ENCODE measurements at places on chromosomes 3 and 15.

DNA sequence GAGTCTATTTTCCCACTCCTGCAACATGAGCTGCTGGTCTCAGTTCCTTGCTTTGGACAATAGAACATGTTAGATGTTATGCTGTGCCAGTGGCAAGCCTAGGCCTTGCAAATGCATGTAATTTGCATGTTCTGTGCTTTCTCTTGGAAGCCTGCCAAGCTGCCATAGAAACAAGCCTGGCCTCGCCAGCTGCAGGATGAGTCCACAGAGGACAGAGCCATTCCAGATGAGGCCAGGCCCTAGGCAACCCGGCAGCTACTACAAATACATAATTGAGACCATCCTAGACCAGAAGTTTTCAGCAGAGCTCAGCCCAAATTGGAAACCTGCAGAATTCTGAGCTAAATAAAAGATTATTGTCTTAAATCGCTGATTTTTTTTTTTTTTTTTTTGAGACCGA lies 39.6 kb downstream of the TRIM69 start:
- no peak for DNase-seq

- DNase-seq = no peak
Measured at GRCh38 chr3:193665370-193665989, 72.5 kb downstream of the OPA1 start.

DNA sequence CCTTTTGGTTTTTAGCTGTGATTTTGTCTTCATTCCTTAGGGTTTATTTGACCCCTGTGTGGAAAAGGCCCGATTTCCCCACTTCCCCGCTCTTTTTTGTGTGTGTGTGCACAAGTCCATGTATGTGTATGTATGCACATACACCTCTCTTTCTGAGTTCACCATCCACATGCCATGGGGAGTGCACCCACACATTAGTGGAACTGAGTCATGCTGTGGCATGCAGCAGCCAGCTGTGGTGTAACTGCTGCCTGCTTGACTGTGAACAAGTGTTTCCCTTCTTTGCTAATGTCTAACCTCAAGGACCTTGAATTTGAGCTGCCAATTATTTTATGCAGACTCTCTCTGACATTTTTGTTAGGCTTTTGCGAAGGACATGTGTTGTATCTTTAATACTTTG lies 434.9 kb upstream of the TPM1 start:
- DNase-seq = no peak

DNA sequence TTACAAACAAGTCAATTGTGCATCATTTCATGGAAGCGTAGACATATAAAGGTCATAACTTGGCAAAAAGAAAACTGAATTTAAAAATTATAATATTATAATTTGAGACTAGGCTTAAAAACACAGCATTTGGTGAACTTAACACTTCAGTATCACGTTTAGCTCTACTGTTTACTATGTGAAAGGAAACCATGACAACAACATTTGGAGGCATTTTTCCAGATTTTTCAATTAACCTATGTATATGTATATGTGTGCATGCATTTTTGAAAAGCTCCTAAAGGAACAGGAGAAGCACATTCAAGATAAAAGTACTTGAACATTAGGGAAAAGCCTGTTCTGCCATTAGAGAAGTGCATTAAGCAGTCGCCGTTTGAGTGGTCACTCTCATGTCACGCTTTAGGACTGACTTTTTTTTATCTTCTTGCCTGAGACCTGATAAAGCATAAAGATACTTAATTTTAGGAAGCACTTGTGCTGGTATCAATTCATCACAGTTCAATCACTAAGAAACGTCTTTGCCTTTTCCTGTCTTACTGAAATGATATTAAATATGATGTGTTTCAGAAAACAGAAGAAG lies 156.0 kb downstream of the NAALADL2 start:
- no peak for DNase-seq

GRCh38 chr3:138479438-138479863 lies 45.0 kb downstream of the ESYT3 start:
- peak; percentile 6 for DNase-seq

- no peak for DNase-seq
Measured at GRCh38 chr15:85000189-85000864, 18.7 kb downstream of the PDE8A start.

GRCh38 chr3:4492208-4493013 lies 737 bp upstream of the ITPR1 start:
- peak; percentile 13 for DNase-seq

GRCh38 chr3:39029556-39029955 lies 22.2 kb downstream of the SCN11A start:
- no peak for DNase-seq

DNA sequence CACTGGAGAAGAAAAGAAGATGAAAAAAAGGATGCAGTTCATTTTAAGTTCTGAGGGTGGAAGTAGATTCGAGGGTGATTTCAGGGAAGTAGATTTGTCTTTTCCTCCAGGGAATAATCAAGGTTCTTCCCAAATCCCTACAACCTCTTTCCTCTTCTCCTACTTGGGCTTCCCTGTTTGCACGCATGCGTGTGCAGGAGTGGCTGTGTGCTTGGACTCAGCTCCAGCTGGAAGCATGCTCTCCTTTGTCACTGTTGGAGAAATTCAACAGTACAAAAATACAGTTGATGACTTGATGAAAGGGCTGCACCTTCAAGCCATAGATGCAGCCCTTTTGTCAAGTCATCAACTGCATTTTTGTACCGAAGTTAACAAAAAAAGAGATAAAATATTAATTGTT lies 3.8 kb downstream of the OR5K2 start:
- no peak for DNase-seq

- no peak for DNase-seq
Measured at GRCh38 chr3:190618330-190619030, 104.6 kb downstream of the IL1RAP start.

GRCh38 chr3:98433764-98434163 lies 29.2 kb upstream of the OR5K1 start:
- DNase-seq = no peak

DNA sequence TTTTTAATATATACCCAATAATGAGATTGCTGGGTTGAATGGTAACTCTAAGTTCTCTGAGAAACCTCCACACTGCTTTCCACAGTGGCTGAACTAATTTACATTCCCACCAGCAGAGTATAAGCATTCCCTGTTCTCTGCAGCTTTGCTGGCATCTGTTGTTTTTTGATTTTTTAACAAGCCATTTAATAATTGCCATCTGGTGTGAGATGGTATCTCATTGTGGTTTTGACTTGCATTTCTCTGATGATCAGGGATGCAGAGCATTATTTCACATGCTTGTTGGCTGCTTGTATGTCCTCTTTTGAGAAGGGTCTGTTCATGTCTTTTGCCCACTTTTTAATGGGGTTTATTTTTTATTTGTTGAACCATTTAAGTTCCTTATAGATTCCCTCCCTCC lies 75.0 kb upstream of the EPHB3 start:
- DNase-seq = no peak

- DNase-seq = no peak
Measured at GRCh38 chr3:122992676-122993075, 34.9 kb downstream of the SEMA5B start.

- DNase-seq = no peak
Measured at GRCh38 chr3:123048480-123049237, 18.2 kb upstream of the PDIA5 start.

GRCh38 chr15:39326306-39326975 lies 254.4 kb upstream of the THBS1 start:
- no peak for DNase-seq

GRCh38 chr3:139434764-139435307 lies 41.5 kb downstream of the RBP2 start:
- no peak for DNase-seq

DNA sequence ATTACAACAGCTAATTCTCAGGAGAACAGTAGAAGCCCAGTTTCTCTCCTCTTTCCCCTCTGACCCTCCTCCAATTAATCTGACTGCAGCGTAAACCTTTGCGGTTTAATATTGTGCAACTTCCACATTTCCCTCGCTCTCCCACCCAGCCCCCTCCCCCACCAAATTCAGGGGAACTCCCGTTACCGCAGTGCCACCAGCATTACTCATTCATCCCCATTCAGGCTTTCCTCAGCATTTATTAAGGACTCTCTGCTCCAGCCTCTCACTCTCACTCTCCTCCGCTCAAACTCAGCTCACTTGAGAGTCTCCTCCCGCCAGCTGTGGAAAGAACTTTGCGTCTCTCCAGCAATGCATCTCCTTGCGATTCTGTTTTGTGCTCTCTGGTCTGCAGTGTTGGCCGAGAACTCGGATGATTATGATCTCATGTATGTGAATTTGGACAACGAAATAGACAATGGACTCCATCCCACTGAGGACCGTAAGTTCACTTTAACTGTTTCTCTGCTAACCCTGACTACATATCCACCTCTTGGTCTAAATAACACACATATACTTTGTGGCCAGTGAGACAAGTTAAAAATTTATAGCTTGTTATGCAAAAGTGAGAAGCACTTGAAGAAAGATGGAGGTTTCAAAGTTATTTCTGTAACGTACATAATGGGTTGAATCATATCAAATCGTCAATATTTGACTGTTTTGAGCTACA lies at the start of gene PTX3:
PTX3 (plus strand) TSS at position 268 of the 709 bp plus-strand sequence; CDS start at position 352, 84 bp downstream.
- DNase-seq = no peak

DNA sequence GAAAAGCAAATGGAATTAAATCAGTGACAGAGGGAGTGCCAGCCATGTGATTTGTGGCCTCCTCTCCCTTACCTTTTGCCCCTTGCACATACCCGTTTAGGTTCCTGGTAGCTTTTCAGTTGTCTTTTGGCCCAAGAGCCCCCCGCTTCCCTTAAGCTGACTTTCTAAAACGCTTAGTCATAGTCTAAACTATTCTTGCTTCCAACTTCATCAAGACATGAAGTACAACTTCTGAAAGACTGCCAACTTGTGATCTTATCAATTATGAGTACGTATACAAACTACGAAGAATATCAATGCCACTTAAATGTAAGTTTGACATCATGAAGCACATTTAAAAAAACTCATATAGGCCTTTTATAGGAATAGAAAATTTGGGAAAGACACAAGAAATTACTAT lies 61.9 kb downstream of the EIF3J start:
- no peak for DNase-seq

GRCh38 chr15:83446904-83447709 lies at the start of gene SH3GL3:
TSS of gene SH3GL3 (plus strand) at chr15:83447341. CDS start at chr15:83447534, 193 bp downstream.
- peak; percentile 53 for DNase-seq

DNA sequence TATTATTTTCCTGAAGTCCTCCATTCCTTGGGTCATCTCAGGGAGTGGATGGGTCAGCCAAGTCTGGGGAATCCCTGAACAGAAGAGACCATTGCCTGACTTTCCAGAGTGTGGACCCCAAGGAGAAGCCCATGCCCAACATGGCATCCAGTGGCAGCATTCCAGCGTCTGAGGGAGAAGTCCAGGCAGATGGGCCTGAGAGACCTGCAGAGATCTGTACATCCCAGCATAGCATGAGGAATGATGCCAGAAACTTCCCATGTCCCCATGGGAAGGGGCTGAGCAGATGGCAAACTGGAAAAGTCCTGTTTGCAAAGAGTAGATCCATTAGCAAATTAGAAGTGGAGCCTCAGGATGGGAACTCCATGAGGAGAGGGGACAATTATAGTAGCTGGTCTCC lies 17.6 kb upstream of the COLQ start:
- DNase-seq = no peak

GRCh38 chr3:142151240-142151639 lies 1.9 kb upstream of the TFDP2 start:
- no peak for DNase-seq

DNA sequence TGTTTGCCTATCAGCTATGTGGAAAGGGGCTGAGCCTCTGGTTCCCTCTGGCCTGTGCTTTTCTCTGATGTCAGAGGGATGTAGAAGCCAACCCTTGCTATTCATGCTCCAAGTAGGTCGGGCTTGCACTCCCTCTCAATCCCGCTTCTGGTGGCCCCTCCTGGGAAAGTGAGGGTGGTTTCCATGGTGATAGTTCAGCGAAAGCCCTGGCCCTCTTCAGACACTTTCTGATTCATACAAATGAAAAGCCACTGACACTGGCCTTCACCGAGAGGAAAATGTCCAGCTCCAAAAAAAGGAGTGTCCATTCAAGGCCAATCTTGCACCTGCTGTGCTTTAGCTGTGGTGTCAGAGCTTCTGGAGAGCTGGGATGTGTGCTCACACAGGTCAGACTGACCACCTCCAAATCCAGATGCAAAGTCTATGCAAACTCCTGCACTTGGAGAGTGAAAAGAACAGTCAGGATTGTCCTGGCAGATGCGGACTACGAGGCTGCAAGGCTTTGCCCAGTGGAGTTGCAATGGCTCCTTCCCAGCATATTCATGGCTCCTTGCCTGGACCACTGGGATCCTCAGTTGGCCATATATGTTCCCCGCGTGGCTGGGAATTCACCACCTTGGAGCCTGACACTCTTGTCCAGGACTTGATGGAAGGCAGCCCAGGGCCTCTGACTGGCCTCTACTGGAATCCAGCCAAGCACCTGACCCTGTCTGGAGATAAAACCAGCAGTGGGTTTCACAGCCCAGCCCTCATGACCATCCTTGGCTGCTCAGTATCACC lies 96.6 kb downstream of the CEMIP start:
- DNase-seq = no peak

DNA sequence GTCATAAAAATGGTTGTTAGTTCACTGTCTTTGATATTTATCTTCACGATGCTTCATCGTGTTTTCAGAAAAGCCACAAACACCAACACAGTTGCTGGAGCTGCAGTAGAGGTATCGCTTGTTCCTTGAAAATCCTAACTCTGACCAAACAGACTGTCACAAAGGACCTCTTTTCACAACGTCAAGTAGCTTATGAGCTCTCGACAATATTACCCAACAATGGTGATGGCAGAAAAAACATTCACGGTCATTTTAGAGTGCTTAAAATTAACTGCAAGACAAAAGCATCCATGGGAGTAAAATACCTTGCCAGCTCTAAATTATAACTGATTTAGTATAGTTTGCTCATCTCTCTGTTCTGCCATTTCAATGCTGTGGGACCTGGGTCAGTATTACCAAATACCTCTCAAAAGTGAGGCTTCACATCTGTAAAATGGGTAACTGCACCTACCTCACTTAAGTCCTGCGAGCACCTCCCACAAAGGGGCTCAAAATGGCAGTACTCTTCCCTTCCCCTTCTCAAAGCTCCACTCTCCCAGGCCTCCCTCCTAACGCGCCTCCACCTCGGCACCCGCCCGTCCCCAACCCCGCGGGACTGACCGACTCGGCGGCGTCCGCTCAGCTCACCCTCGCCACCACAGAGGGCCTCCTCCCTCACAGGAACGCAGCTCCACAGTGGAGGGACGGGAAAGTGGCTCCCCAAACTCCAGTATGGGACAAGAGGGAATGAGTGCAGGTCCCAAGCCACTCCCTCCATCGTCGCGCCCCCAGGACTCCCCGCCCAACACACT lies 546 bp downstream of the TRIM59 start:
- no peak for DNase-seq

DNA sequence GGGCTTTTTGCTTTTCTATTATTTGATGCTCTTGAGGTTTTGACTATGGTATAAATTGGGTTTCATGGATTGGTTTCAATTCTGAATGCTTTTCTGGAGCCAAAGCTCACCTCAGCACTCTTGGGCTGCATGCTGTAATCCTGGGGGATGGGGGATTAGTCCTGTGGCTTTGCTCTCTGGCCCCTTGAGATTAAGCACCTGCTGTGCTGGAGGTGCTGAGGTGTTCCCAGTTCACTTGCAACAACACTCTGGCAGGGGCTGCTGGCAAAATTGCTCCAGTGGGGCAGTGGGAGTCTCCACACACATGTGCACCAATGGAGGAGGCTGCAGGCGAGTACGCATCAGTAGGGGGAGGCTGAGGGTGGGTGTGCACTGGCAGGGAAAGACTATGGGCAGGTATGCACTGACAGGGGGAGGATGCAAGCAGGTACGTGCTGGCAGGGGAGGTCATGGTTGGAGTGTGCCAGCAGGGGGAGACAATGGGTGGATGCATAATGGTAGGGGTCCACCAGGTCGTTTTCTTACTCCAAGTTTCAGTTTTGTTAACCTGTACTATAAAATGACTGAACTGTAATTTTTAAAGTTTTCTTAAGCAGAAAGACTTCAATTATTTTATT lies 489.2 kb downstream of the FGF12 start:
- DNase-seq = no peak

- DNase-seq = no peak
Measured at GRCh38 chr15:85490856-85491255, 110.5 kb downstream of the AKAP13 start.
